Activated T-helper 1 cell treated with anti-CD3 and anti-CD28 coated beads, Interleukin-12 subunit alpha, Interleukin-12 subunit beta, Interleukin-2, Interleukin-4 antibody, amounts not matched to agents 30 ng/mL and 10 ng/mL and 1 ng/mL, durations not matched to agents 14 hours and 24 hours and 36 hours (primary cell): ENCODE measurements at places on chromosomes 4 and X. TPM values are rescaled to one million over a fixed set of nuclear protein-coding genes. Genes with fewer than 3 reads are reported as not detected.
A peak's percentile ranks its signal among the peaks of the same experiment; 100 is the strongest.

The TCEAL6 gene
- not detected in 2 replicates for total RNA-seq

The NAT8L gene
- 7.4 and 8.0 TPM in 2 replicates for total RNA-seq

The GAGE12E gene
- not detected in 2 replicates for total RNA-seq

The ZFP92 gene
- 2.4 and 2.5 TPM in 2 replicates for total RNA-seq

The ESX1 gene
- total RNA-seq, result not detected in 2 replicates

The GLRB gene
- total RNA-seq, result not detected in 2 replicates

The PFKFB1 gene
- total RNA-seq, result 0.39 and 0.93 TPM in 2 replicates

DNA sequence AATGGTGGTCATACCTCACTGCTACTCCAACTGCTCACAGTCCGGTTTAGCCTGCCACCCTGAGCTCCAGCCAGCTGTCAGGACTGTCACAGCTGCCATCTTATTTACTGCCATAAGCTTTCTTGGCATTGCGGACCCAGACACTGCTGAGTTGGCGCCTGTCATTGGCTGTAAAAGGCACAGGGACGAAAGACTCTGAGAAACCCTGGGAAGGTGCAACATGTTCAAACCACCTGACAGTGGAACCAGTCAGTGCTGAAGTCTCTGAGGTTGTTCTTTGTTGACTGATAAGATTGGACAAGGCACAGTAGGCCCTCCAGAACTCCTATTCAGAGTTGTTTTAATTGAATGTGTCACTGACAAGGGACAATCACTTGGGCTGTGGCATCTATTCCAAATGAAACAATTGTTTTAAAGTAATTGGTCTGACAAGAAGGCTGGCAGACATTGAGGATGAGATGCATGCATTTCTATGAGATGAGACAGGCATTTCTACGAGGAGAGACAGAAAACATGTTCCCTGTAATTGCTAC, 927.8 kb downstream of the STPG2 start:
- no peak overlapping the region for H3K27ac ChIP-seq
- H3K36me3 ChIP-seq, result no peaks in the 10 kb centered on the region
- H3K27me3 ChIP-seq, result no peaks in the 10 kb centered on the region
- no peak overlapping the region for H3K4me3 ChIP-seq
- no peaks in the 10 kb centered on the region for H3K4me1 ChIP-seq

GRCh38 chr4:174422893-174423256, 99.4 kb downstream of the HPGD start:
- H3K36me3 ChIP-seq, result no peaks in the 10 kb centered on the region
- H3K27ac ChIP-seq, result no peak overlapping the region
- peaks cover 13% of the 10 kb centered on the region for H3K4me1 ChIP-seq
- peaks cover 3% of the 10 kb centered on the region for H3K27me3 ChIP-seq

DNA sequence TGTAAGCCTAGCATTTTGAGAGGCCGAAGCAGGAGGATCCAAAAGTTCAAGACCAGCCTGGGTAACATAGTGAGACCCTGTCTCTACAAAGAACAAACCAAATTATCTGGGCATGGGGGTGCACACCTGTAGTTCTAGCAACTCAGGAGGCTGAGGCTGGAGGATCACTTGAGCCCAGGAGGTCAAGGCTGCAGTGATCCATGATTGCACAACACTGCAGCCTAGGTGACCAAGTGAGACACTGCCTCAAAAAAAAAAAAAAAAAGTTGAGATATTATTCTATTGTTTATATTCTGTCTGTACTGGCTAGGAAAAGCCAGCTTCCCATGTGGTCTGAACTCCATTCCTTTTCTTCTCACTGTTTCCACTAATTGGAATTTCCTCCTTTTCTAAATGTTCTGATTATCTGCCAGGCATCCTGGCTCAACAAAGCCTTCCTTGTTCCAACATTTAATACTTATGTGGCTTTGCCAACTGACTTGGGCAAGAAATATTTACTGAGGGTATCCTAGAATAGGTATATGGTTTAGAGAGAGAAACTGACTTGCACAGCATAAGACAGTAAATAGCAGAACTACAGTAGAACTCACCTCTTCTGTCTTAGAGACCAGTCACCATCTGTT, 175.2 kb upstream of the ADAMTS3 start:
- H3K4me3 ChIP-seq, result no peak overlapping the region
- H3K4me1 ChIP-seq, result no peaks in the 10 kb centered on the region
- no peaks in the 10 kb centered on the region for H3K36me3 ChIP-seq
- H3K27ac ChIP-seq, result no peak overlapping the region

DNA sequence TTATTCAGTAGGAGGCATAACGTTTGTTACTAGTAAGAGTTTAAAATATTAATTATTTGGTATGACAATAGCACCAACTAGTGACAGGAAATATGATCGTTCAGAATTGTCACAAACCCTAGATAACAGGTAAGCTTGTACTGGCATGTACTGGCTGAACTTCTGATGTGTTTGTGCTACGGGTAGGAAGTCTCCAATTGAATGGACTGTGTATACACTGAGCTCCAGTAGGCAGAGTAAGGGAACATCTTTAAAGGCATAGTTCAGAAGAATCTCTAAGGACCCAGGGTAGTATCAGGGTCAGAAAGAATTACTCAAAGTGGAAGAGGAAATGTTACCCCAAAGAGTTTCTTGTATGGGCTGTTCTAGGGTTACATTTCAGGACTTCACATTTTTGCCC, 230.4 kb downstream of the EDA2R start:
- no peaks in the 10 kb centered on the region for H3K4me1 ChIP-seq
- no peaks in the 10 kb centered on the region for H3K36me3 ChIP-seq
- DNase-seq, result no peak
- H3K4me3 ChIP-seq, result no peak overlapping the region

DNA sequence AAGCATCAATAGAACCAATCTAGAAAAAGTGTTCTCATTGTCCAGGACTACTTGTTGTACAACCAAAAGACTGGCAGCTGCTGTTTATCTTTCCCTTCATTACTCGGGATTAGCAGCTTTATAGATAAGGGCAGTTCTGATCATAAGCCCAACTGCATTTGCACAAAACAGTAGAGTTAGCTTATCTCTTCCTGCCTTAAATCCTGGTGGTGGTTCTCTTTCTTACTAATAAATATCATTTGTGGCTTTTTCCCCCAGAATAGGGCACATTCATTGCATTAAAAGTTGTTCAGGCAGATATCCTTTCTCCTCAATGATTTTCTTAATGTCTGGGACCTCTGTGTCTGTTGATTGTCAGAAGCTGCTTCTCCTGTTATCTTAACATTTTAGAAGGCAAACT, 20.2 kb upstream of the RRAGB start:
- H3K27me3 ChIP-seq, result no peaks in the 10 kb centered on the region
- H3K4me1 ChIP-seq, result peaks cover 20% of the 10 kb centered on the region
- no peak overlapping the region for H3K27ac ChIP-seq
- DNase-seq, result no peak

DNA sequence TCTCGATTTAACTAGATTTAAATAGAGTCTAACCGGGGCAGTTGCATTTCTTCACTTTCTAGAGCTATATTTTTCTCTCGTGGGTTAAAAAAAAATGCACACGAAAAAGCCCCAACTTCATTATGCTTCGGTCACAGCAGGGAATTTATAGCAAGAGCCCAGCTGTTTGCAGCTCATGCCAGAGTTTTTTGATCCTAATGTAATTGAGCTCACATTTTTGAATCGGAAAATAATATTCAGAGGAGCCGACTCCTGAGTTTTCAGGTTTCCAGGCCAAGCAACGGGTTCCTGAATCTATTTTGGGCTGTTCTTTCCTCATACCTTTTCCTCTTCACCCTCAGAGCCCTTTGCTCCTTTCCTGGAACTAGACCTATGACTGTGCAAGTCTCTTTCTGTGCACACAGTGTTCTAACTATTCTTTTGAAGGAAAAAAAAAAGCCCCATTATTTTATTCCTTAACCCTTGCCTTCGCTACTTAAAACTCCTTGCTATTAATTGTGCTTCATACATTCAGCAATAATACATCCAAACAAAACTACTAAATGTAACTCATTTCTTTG, 27.5 kb upstream of the ESX1 start:
- H3K4me1 ChIP-seq, result no peaks in the 10 kb centered on the region
- no peak for DNase-seq
- peaks cover 2% of the 10 kb centered on the region for H3K27me3 ChIP-seq
- no peak overlapping the region for H3K27ac ChIP-seq
- H3K36me3 ChIP-seq, result no peaks in the 10 kb centered on the region

- H3K27ac ChIP-seq, result no peak overlapping the region
- H3K36me3 ChIP-seq, result peaks cover 2% of the 10 kb centered on the region
- H3K4me3 ChIP-seq, result peak overlapping the region; percentile 25
- H3K4me1 ChIP-seq, result peaks cover 12% of the 10 kb centered on the region
Observed at GRCh38 chr4:101791182-101791558, 640 bp downstream of the BANK1 start.

DNA sequence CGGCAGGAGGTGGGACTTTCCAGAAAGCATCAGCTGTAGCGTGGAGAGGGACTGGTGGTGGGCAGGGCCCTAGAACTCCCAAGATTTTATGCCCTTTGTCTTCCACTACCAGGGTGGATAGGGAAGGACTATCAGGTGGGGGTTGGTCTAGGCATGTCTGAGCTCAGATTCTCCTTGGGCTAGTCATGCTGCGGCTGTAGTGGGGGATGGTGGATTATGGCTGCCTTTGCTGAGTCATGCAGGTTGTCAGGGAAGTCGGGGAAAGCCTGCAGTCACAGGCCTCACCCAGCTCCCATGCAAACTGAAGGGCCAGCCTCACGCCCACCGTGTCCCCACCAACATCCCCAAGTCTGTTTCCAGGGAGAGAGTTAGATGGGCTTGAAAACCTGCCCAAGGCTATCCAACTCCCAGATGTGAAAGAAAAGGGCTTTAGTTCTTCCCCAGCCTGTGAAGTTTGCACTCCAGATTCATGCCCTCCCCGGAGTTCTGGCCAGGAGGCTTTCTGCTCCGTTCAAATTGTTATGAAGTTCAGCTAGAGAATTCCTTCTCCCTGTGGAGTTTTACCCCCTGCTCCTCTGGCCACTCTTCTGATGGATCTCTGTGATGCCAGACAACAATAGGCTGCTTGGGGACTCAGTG, 13.4 kb upstream of the MEPE start:
- DNase-seq, result no peak
- no peaks in the 10 kb centered on the region for H3K36me3 ChIP-seq
- H3K4me1 ChIP-seq, result no peaks in the 10 kb centered on the region
- H3K27ac ChIP-seq, result no peak overlapping the region
- H3K27me3 ChIP-seq, result peaks cover 6% of the 10 kb centered on the region

DNA sequence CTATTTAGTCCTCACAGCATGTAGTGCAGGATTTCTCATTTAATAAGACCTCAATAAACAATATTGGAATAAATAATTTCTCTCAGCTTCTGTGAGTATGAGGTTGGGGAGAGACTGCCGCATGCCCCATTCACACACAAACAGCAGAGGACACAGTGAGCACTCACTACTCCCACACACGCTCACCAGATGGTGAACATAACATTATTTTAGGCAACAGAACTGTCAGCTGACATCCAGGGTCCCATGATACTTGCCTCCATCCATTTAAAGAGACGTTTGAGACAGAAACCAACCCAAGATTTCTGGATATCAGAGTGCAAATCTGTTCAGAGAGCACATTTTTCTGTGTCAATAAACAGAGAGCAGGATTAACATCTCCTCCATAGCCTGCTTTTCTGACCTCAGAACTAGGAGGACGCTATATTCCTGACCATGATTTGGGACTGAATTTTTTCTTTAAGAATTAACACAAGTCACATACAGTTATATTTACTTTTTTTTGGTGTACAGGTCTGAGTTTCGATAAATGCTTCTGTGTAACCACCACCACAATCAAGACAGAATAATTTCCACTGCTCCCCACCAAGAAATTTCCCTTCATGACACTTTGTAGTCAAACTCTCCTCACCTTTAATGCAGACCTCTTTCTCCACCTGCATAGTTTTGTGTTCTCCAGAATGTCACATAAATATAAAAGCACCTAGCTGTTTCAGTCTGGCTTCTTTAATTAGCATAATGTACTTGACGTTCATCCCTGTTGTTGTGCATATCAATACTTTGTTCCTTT, 16.7 kb downstream of the GPRIN3 start:
- H3K4me3 ChIP-seq, result peak overlapping the region; percentile 48
- peaks cover 38% of the 10 kb centered on the region for H3K36me3 ChIP-seq
- no peak for DNase-seq
- no peaks in the 10 kb centered on the region for H3K27me3 ChIP-seq

- no peaks in the 10 kb centered on the region for H3K27me3 ChIP-seq
- no peak overlapping the region for H3K27ac ChIP-seq
- no peak overlapping the region for H3K4me3 ChIP-seq
- no peaks in the 10 kb centered on the region for H3K4me1 ChIP-seq
- no peak for DNase-seq
Observed at GRCh38 chr4:34271479-34272355, 1972.6 kb downstream of the ARAP2 start.

GRCh38 chr4:16000708-16001483, 37.9 kb upstream of the FGFBP2 start:
- no peaks in the 10 kb centered on the region for H3K36me3 ChIP-seq
- no peak for DNase-seq
- peaks cover 7% of the 10 kb centered on the region for H3K27me3 ChIP-seq
- no peak overlapping the region for H3K27ac ChIP-seq
- H3K4me1 ChIP-seq, result no peaks in the 10 kb centered on the region

GRCh38 chrX:131289527-131289926, 421 bp upstream of the IGSF1 start:
- no peak overlapping the region for H3K27ac ChIP-seq
- DNase-seq, result no peak
- H3K4me1 ChIP-seq, result no peaks in the 10 kb centered on the region
- H3K27me3 ChIP-seq, result peaks cover 15% of the 10 kb centered on the region
- H3K36me3 ChIP-seq, result no peaks in the 10 kb centered on the region

DNA sequence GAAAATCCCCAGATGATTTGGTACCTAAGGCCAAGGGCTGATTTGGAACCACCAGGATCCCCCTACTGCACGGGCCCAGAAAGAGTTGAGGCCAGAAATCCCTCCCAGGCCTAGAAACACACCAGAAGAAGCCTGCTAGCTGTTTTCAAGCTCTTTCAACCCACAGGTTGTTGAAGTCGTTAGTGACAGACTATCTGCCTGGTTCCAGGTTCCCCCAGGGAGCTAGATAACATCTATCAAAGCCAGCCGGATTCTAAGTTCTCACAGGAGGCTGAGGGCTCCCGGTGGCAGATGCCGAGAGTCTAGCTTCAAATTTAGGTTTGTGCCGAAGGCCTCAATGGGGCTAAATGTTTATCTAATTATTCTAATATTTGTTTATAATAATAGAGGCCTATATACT, 132.0 kb upstream of the ATP6AP2 start:
- H3K27ac ChIP-seq, result no peak overlapping the region
- H3K36me3 ChIP-seq, result no peaks in the 10 kb centered on the region
- H3K4me1 ChIP-seq, result peaks cover 5% of the 10 kb centered on the region
- H3K4me3 ChIP-seq, result no peak overlapping the region
- peaks cover 5% of the 10 kb centered on the region for H3K27me3 ChIP-seq

GRCh38 chrX:10129229-10129628, 27.5 kb upstream of the CLCN4 start:
- H3K27me3 ChIP-seq, result no peaks in the 10 kb centered on the region
- no peaks in the 10 kb centered on the region for H3K4me1 ChIP-seq
- no peak overlapping the region for H3K27ac ChIP-seq

DNA sequence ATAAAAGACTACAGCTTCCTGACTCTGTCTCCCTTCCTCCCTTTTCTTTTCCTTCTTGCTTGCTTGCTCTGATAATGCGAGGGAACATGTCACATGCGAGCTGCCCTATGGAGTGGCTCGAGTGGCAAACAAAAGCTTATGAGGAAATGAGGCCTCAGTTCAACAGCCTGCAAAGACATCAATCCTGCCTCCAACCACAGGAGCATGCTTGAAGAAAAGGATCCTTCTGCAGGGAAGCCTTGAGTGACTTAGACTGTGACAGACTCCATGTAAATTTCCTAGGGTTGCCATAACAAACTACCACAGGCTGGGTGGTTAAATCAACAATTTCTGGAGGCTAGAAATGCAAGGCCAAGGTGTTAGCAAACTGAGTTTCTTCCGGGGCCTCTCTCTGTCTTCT, 152.5 kb downstream of the NR3C2 start:
- H3K27ac ChIP-seq, result no peak overlapping the region
- H3K36me3 ChIP-seq, result no peaks in the 10 kb centered on the region
- H3K4me1 ChIP-seq, result no peaks in the 10 kb centered on the region
- DNase-seq, result no peak
